Activated CD8-positive, alpha-beta memory T cell treated with anti-CD3 and anti-CD28 coated beads, Interleukin-2, amount 10 ng/mL, durations not matched to agents 7 days and 5 days (primary cell): ENCODE measurements at places on chromosomes 4 and X. TPM values are rescaled to one million over a fixed set of nuclear protein-coding genes. Genes with fewer than 3 reads are reported as not detected.

The ARHGEF38 gene
- total RNA-seq, result not detected

The PRSS12 gene
- not detected for total RNA-seq

DNA sequence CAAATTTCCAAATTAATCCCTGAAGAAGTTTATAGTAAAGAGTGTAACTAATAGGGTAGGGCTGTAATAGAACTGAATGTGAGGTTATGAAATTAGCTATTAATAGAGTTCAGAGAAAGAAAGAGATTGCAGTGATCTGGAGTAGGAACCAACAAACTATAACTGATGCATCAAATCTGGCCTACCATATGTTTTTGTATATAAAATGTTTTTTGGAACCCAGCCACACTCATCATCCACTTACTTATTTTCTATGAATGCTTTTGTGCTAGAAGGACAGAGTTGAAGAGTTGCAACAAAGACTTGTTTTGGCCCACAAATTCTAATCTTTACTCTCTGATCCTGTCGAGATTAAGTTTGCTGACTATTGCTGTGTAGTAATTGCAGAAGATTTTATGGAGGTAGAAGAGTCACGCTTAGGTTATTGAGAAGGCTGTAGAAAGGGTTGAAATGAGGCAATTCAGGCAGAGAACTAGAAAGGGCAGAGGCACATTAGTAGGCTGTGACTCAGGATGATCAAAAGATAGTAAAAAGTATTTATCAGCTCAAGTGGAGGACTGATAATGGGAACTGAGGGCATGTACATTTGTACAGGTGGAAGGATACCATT lies 298.7 kb upstream of the EMCN start:
- no peak for DNase-seq

GRCh38 chrX:123392921-123393320 lies 208.8 kb downstream of the GRIA3 start:
- no peak for DNase-seq
